ENCODE measurements at places on chromosomes 5 and 9. TPM values are rescaled to one million over a fixed set of nuclear protein-coding genes. Genes with fewer than 3 reads are reported as not detected.

RFK gene
- total RNA-seq = 17.0 TPM

FAM81B gene
- not detected for total RNA-seq

AMACR gene
- 12.9 TPM for total RNA-seq

C5orf52 gene
- not detected for total RNA-seq

PHF24 gene
- total RNA-seq = 0.40 TPM

MEF2C gene
- total RNA-seq = 4.5 TPM

NR2F1 gene
- 85.3 TPM for total RNA-seq

EIF4EBP3 gene
- total RNA-seq = 2.1 TPM

GARIN3 gene
- total RNA-seq = not detected

ZNF608 gene
- total RNA-seq = 9.3 TPM
